Activated CD4-positive, alpha-beta T cell treated with anti-CD3 and anti-CD28 coated beads for 36 hours (primary cell): ENCODE measurements at places on chromosomes 7 and 10. TPM values are rescaled to one million over a fixed set of nuclear protein-coding genes. Genes with fewer than 3 reads are reported as not detected.

DNA sequence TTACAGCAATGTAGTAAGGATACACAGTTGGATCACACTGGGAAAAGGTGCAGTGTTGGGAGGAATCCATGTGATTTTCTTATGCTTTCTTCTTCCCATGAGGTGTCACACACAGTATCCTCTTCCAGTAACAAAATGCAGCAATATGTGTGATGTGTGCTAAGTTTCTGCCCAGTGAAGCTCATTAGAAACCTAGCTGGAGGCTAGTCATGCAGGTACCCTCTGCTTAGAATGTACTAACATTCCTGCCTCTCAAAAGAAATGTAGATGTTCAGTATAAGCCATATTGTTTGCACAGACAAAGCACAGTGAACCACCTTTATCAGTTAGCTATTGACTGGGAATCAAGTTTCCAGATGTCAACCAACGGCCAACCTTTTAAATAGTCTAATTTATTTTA lies 12.9 kb upstream of the KCND2 start:
- no peak overlapping the region for H3K27ac ChIP-seq
- H3K4me3 ChIP-seq, result no peak overlapping the region
- no peaks in the 10 kb centered on the region for H3K27me3 ChIP-seq
- no peak for DNase-seq

Gene MAT1A
- total RNA-seq, result not detected

GRCh38 chr10:36683421-36683820 lies 442.0 kb upstream of the ANKRD30A start:
- DNase-seq, result no peak
- no peak overlapping the region for H3K27ac ChIP-seq
- H3K4me1 ChIP-seq, result no peaks in the 10 kb centered on the region
- no peaks in the 10 kb centered on the region for H3K36me3 ChIP-seq

DNA sequence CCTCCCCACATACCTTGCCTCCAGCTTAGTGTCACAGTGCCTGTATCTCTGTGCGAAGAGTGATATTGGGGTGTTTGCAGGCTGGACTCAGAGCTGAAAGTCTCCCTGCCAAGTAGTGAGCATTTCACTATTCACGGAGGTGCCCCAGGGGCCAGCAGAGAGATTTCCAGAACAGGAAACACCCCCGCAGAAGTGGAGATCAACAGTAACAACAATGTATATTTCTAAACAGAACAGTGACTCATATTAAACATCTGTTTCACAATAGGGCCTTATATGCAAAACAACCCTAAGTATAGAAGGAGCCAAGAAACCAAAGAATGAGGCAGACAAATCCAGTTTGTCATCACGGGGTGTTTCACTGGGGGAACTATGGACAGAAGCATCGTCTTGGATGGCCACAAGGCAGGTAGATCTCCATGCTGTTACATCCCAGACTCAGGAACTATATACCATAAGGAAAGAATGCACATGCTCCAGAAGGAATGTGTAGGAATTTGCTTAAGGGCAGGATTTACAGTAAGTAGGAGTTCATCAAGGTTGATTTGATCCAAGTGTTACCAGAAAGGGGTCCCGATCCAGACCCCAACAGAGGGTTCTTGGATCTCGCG lies 29.3 kb upstream of the CCL24 start:
- DNase-seq, result peak; percentile 74
- peaks cover 14% of the 10 kb centered on the region for H3K4me1 ChIP-seq

Gene AMZ1
- 0.14 TPM for total RNA-seq

GRCh38 chr7:55381189-55381588 lies 16.1 kb downstream of the LANCL2 start:
- H3K36me3 ChIP-seq, result peaks cover 14% of the 10 kb centered on the region
- no peaks in the 10 kb centered on the region for H3K27me3 ChIP-seq
- H3K27ac ChIP-seq, result no peak overlapping the region
- H3K4me3 ChIP-seq, result no peak overlapping the region

Gene CYP17A1
- not detected for total RNA-seq

GRCh38 chr10:124196659-124197058 lies 103.3 kb upstream of the CHST15 start:
- H3K27ac ChIP-seq, result no peak overlapping the region
- H3K36me3 ChIP-seq, result no peaks in the 10 kb centered on the region
- no peaks in the 10 kb centered on the region for H3K4me1 ChIP-seq
- no peak overlapping the region for H3K4me3 ChIP-seq

DNA sequence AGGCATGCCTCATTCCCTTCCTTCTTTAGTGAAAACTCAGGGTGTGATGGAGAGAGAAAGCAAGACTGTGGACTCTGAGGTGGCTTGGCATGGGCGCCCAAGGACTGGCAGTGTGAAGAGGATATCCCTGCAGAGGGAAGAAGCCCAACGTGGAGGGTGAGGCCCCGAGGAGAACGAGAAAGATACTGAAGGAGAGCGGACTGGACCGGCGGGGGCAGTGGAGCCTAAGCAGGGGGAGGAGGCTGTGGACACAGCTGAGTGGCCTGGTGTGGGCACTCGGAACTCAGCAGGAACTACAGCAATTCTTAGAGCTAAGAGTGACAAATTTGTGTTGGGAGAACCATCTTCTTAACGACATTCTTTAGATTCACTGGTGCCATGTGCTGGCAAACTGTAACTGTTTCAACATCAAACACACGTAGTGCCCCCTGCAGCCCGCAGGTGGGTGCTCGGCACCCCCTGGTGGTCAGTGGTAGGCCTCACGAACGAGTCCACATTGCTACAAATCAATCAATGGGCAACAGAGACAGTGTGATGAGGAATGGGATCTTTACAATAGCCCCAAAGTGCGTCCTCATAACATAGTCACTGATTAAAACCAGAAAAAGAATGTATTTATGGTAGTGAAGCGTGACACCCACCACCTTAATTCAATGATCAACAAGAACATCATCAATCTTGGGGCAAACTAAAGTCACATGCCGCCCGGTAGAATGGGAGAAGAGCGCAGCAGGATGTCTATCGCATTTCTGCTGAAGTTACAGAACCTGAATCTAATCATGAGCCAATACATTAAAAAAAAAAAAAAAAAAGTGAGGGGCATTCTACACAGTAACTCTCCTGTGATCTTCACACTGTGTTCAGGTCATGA lies 2.0 kb upstream of the SFTPA1 start:
- peaks cover 1% of the 10 kb centered on the region for H3K27me3 ChIP-seq
- no peak overlapping the region for H3K4me3 ChIP-seq
- no peaks in the 10 kb centered on the region for H3K36me3 ChIP-seq
- DNase-seq, result peak; percentile 74

DNA sequence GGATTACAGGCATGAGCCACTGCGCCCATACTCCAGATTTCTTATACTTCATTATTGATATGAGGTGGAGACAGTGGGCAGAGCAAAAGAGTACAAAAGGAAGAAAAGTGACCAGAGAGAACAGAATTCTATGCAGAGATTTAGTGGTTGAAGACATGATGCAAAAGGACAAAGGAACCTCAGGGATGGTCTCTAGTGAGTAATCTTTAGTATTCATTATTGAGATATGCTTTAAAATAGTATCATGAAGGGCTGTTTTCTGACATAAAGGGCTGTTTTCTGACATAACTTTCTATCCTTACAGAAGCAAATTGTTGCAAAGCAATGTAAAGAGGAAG lies 81.2 kb upstream of the OIT3 start:
- no peak overlapping the region for H3K27ac ChIP-seq
- H3K4me3 ChIP-seq, result no peak overlapping the region
- H3K36me3 ChIP-seq, result no peaks in the 10 kb centered on the region
- no peaks in the 10 kb centered on the region for H3K27me3 ChIP-seq
- DNase-seq, result no peak

GRCh38 chr7:74288034-74288881 lies 949 bp upstream of the CLIP2 start:
- H3K4me3 ChIP-seq, result peak overlapping the region; percentile 73
- H3K27ac ChIP-seq, result no peak overlapping the region
- no peak for DNase-seq
- H3K27me3 ChIP-seq, result peaks cover 15% of the 10 kb centered on the region
- peaks cover 16% of the 10 kb centered on the region for H3K4me1 ChIP-seq
